ENCODE measurements at places on chromosomes 16 and 17. TPM values are rescaled to one million over a fixed set of nuclear protein-coding genes. Genes with fewer than 3 reads are reported as not detected.

SLC16A6 gene
- total RNA-seq: 0.79 TPM

APOH gene
- not detected for total RNA-seq

KRTAP3-2 gene
- total RNA-seq: not detected

C1QL1 gene
- total RNA-seq: 6.0 TPM

SPN gene
- total RNA-seq: 1.8 TPM

UTS2R gene
- not detected for total RNA-seq

UMOD gene
- not detected for total RNA-seq

COG7 gene
- total RNA-seq: 18.0 TPM

UNC13D gene
- 3.2 TPM for total RNA-seq

PRR15L gene
- total RNA-seq: not detected

ATP2C2 gene
- total RNA-seq: 1.6 TPM

PPP1R27 gene
- not detected for total RNA-seq

SLX1A gene
- total RNA-seq: 199 TPM

TP53TG3 gene
- total RNA-seq: 5.6 TPM

PTGES3L gene
- total RNA-seq: 0.30 TPM

ZNF778 gene
- total RNA-seq: 29.6 TPM

CDH3 gene
- 1.2 TPM for total RNA-seq

MIEF2 gene
- 8.5 TPM for total RNA-seq

CCDC40 gene
- 8.1 TPM for total RNA-seq

MPO gene
- total RNA-seq: not detected

KRT15 gene
- total RNA-seq: 18.7 TPM

ANTKMT gene
- total RNA-seq: 71.1 TPM

NPIPB8 gene
- not detected for total RNA-seq

NDEL1 gene
- total RNA-seq: 74.8 TPM

TBC1D10B gene
- 27.1 TPM for total RNA-seq

TRAPPC2L gene
- 49.9 TPM for total RNA-seq

KRTAP2-3 gene
- total RNA-seq: 0.29 TPM

KRTAP1-1 gene
- total RNA-seq: not detected

TBC1D3C gene
- not detected for total RNA-seq

TMEM220 gene
- total RNA-seq: not detected

IL21R gene
- total RNA-seq: 1.6 TPM

RMI2 gene
- total RNA-seq: 17.5 TPM

HOXB9 gene
- total RNA-seq: 22.8 TPM

NPIPA2 gene
- total RNA-seq: 4.7 TPM

RSKR gene
- 6.3 TPM for total RNA-seq

CDK5R1 gene
- total RNA-seq: 5.0 TPM

TRPV3 gene
- not detected for total RNA-seq

KRTAP9-8 gene
- total RNA-seq: not detected

GUCY2D gene
- total RNA-seq: not detected

NPIPB13 gene
- total RNA-seq: 2.9 TPM

MGAT5B gene
- total RNA-seq: 9.9 TPM

ABHD15 gene
- 6.2 TPM for total RNA-seq

CD300H gene
- not detected for total RNA-seq

NDE1 gene
- 115 TPM for total RNA-seq
